ENCODE measurements at places on chromosomes 7 and 10.

DNA sequence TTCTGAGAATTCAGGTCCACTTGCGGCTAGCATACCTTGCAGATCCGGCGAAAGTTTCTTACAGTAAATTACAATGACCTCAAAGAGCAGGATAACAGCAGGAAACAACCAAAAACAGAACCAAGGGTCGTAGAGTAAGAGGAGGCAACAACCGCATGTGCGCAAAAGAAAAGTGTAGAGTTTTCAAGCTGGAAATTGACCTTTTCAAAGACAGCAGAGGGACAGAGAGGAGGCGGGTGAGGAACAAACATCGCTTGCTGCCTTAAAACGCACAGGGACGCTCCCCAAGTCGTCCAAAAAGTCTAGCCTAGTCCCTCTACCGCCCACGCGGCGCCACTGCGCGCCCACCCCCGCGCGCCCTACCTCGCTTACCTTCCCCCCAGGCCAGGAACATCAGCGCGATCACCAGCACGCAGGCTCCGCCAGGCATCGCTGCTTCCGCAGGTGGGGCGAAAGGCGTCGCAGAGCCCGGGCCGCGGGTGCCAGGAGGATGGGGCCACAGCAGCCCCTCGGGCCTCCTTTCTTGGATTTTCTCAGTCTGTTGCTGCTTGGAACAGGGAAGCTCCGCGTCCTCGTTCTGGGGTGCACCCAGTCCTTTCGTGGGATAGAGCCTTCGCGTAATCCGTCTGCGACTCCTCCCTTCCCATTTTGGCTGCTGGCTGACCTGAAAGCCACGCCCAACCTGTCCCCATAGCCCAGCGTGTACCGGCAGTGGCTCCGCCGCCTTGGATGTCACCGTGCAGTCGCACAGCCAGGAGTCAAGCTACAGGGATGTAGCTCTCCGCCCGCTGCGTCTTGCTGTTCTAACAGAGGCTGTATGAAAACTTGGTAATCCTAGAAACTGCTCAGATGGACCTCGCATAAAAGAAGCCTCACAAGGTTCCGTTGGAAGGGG, at the start of gene VWDE:
Gene VWDE (minus strand): TSS at position 579 of the 895 bp plus-strand sequence. CDS start 149 bp downstream, at position 430.
- peak; percentile 89 for DNase-seq

DNA sequence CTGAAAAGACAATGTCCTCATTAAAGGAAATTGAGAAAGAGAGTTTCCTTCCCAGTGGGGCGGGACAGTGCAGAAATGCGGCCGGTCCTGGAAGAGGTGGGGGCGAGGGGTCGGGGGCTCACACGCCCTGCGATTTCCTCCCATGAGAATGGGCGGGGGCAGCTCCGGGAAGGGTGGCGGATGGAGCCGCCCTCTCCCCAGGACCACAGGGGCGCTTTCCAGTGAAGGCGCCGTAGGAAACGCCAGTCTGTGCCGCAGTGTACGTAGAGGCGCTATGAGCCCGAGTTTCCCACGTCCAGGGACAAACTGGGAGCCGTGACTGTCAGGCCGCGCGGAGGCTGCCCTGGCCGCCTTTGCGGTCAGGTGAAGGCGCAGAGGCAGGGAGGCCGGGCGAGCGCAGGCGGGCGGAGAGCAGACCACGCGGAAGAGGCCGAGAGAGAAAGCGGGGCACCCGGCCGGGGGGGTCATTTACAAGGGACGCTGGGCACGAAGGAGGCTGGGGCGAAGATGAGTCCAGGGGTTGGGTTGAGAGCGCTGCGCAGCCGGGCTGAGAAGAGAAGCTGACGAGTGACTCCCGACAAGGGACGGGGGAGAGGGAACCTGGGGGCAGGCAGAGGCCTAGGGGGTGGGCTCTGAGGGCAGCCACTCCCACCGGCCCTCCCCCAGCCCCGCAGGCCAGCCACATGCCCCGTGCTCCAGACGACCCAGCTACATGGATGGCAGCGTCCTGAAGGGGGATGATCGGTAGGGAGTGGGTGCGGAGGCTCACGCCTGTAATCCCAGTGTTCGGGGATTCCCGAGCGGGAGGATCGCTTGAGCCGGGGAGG, 45.0 kb downstream of the ALOX5 start:
- peak; percentile 91 for DNase-seq

- DNase-seq = no peak
Measured at GRCh38 chr10:61411706-61412105, 41.5 kb downstream of the TMEM26 start.

- no peak for DNase-seq
Measured at GRCh38 chr7:18570890-18571478, 75.4 kb downstream of the HDAC9 start.

GRCh38 chr7:36287371-36288241, 102.1 kb upstream of the ANLN start:
- no peak for DNase-seq

DNA sequence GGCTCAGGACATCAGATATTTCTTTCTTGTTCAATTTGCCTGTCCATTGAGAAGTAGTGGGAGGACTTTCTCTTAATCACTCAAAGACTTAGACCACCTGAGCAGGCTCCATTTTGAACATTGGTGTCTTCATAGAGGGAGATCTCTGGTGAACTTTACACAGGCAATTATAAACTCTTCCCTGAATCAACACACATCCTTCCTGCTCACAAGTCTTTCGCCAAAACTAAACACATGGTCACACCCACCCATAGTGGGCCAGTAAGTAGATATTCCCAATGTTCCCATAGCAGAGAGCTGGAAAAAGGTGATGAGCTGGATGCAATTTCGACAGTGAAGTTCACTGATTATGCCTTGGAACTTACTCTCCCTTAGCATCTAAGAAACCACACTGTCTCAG, 8.2 kb upstream of the MACC1 start:
- DNase-seq = no peak
